Right cardiac atrium (tissue), 5 donors: ENCODE measurements at places on chromosomes 2 and 18. TPM values are rescaled to one million over a fixed set of nuclear protein-coding genes. Genes with fewer than 3 reads are reported as not detected.

- DNase-seq, result no peak
Observed at GRCh38 chr18:11883153-11883552, 25.0 kb downstream of the MPPE1 start.

DNA sequence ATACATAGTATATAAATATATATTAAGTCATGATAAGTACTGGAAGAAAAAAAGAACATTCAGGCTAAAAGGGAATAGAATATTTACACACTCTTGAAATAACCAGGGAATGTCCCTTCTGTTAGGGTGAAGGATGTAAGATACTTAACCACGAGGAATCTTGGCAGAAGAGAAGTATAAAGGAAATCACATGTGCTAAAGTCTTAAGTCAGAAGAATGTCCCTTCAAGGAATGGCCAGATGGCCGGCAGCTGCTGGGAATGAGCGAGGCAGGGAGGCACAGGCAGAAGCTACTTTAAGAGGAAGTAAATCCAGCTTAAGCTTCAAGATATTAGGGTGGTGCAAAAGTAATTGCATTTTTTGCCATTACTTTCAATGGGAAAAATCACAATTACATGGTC, 5.5 kb downstream of the CCDC102B start:
- DNase-seq, result peak; percentile 89

Gene CD8A
- polyA plus RNA-seq, result 1.1 TPM

DNA sequence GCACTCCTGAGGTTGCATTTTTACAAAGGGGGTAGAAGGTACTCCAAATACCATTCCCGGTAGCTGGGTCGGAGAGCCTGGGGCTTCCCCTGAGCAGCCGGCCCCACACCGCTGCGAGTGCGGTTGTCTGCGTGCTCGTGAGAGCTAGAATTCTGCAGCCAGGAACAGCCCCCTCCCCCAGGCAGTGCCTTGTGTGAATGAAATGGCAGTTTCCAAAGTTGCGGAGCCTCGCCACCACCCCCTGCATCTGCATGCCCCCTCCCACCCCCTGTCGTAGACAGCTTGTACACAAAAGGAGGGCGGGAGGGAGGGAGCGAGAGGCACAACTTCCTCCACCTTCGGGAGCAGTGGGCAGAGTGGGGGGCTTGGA, 1.1 kb downstream of the MYCN start:
- DNase-seq, result no peak

Gene UGT1A4
- polyA plus RNA-seq, result 0.07 TPM

Gene ANKRD29
- polyA plus RNA-seq, result 3.2 TPM

- DNase-seq, result no peak
Observed at GRCh38 chr2:86791573-86791972, 860 bp upstream of the CD8A start.

DNA sequence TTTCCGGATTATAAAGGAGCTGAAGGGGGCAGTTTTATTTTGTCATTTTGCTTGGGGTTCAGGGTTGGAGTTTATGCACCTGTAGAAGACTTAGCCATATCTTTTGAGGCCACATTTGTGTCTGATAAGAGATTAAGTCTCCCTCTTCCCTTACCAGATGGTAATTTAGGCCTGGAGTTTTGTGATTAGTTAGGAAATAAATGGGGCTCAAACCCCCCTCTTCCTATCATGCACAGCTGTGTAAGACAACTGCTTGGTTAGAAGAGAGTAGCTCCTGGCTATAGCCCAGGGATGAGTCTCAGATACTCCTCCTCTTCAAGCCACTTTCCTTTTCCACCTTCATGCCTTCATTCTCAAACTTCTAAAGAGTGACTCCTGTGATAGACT, 802 bp upstream of the SAP130 start:
- DNase-seq, result no peak

DNA sequence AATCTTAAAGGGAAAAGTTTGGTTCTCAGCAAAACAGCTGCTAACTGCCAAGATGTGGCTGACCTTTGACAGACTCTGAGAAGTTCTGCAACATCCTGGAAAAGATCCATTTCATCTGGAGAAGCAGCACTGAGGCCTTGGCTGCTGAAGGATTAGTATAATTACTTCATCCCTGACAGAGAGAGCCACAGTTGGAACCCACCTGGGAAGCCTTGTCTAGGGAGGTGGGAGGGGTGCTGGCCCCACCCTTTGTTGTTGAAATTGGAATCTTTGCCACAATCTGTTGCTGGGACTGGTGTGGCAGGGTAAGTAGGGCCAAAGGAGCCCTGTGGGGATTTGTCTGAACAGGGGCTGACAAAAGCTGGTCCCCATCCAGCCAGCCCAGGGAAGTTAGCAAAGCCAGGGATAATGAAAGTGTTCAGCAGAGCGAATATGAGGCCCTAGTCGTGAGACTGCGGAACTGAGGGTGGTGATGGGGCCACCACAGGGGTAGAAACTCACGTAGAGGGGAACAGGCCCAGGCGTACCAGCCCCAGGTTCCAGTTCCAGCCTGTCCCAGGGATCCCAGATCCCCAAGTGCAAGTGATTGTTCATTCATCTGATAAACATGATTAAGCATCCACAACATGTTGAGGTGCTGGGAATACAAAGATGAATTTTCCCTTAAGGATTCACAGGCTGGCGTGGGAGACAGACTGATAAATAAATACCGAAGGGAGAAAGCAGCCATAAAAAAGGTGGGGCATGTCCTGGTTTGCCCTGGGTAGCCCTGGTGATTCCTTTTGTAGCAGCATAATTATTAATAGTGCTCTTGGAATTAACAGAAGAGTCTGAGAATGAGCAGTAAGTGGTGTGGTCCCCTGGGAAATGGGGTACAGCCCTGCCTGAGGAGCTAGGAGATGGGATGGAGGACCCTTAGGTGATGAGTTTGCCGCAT, 60.0 kb downstream of the MYO1B start:
- peak; percentile 93 for DNase-seq

Gene SERPINB11
- not detected for polyA plus RNA-seq

Gene E2F6
- polyA plus RNA-seq, result 10.9 TPM

DNA sequence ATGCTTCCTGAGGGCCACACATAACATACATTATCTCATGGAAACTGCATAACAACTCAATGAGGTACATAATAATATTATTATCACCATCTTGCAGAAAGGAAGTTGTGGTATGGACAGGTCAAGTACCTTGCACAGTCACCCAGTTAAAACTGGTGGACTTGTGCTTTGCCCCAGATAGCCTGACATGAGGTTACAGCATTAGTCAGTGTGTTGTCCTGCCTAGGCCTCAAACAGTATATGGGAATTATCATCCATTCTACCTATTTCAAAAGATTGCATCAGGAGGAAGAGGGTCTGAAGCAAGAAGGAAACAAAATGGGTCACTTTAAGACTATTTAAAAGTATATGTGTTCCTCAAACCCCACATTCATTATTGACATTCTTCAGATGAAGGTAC, 5.4 kb upstream of the ANTXR1 start:
- no peak for DNase-seq

Gene CYBRD1
- 88.3 TPM for polyA plus RNA-seq
